ENCODE measurements at places on chromosomes 16 and 17.
A peak's percentile ranks its signal among the peaks of the same experiment; 100 is the strongest.

GRCh38 chr17:76046064-76046463 is 19.0 kb upstream of the EVPL start:
- DNase-seq: no peak

GRCh38 chr16:48330841-48331192 is 54.4 kb downstream of the SIAH1 start:
- no peak for DNase-seq

GRCh38 chr16:3283543-3284447 is 504 bp downstream of the ZNF263 start:
- DNase-seq: no peak

GRCh38 chr16:27579087-27579980 is 29.4 kb downstream of the KATNIP start:
- no peak for DNase-seq

GRCh38 chr16:30112197-30113030 is 923 bp downstream of the GDPD3 start:
- no peak for DNase-seq

DNA sequence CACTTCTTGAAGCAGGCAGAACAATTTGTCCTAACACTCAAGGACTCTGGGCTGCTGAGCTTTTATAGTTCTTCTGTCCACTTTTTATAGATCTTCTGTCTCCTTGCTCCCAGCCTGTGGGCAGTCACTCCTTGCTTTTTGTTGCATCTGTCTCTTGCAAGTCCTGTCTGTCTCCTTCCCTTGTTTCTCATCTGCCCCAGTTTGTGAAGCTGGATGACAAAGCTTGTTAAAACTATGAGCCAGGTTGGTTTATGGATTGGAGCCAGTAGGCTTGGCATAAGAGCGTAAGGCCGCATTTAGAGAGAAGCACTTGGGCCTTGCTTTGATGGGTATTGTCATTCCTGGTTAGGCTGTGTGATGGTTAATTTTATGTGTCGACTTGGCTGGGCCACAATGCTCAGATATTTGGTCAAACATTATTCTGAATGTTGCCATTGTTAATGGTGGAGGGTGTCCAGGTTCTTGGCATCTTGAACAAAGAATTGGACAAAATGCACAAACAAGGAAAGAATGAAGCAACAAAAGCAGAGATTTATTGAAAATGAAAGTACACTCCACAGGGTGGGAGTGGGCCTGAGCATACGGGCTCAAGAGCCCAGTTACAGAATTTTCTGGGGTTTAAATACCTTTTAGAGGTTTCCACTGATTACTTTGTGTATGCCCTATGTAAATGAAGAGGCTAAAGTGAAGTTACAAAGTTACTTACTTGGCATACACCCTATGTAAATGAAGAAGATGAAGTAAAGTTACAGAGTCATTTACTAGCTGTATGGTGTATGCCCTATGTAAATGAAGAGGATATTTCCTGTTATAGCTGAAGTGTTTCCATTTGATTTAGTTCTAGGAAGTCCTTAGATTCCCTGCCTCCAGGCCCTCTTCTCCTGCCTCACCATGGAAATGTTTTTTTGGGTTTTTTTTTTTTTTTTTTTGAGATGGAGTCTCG is 8.0 kb upstream of the CPPED1 start:
- no peak for DNase-seq

DNA sequence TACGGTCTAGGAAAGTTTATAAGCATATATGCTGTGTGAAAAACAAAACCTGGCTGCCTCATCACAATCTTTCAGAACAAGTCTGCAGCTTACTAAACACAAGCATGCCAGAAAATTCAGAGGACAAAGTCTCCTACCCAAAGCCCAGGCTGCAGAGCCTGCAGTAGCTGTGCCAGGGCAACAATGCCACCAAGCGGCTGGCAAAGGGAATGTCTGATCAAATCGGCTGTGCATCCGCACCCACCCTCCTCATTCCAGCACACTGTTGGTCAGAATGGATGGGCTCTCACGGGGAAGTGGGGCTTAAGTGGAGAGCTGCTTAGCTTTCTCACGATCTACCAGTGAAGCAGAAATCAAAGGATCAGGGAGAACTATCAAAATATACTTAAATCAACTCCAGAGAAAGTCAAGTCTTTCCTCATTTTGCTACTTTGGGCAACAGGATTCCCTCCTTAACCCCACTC is 73.5 kb downstream of the CYTH1 start:
- DNase-seq: peak; percentile 73

GRCh38 chr17:14749269-14749668 is 448.4 kb downstream of the HS3ST3B1 start:
- no peak for DNase-seq

DNA sequence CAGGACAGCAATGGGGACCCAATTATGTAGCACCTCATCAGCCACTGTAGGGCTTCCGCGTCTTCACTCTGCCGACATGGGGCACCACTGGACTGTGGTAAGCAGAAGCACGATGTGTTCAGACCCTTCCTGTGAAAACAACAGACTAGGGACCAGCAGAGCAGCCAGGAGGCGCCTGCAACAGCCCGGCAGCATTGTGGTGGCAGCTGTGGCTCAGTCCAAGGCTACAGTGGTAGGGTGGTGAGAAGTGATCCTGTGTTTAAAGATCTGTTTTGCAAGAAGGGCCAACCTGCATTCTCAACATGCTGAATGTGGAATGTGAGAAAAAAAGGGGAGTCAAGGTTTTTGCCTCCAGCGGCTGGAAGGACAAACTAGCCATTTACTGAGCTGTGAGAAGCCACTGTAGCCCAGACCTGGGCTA is 80.8 kb downstream of the GAS7 start:
- DNase-seq: no peak

GRCh38 chr16:27313422-27314160 is at the start of gene IL4R:
IL4R (plus strand) TSS chr16:27313974; CDS start chr16:27340204, 26,230 bp downstream.
- DNase-seq: peak; percentile 55

DNA sequence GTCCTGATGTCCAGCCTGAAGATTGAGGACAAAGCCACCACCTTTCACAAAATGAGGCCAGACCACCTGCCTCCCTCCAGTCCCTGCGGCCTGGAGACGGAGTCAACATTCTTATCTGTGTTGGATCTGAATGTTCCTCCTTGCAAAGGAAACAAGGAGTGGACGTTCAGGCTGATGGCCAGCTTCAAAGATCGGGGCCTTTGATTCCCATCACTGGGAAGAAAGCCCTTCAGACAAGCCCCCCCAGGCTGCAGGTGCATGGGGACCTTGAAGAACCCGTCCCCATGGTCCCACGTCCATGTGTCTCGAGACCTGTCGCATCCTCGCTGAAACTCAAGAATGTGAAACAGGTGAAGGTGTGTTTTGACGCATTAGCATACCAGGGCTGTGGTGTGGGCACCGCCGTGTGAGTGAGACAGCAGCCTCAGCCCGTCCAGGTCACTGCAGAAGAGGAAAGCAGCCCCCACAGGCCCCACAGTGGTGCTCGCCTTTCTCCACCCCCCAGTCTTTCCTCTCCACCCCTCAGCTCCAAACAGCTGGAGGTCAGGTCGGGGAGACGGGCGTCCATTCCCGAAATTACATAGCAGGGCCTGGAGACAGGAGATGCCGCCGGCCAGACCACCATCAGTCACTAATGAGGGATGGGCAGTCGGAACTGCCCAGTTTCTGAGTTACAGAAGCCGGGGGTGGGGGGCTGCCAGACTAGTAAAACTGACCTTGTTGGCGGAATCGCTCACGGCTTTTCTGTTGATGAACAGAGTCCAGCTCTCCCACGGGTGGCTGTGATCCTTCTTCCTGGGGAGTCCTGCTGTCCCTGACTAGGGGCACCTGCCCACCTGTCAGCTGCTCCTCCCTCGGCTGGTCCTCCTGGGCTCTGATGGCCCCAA is 877 bp upstream of the CSNK1D start:
- DNase-seq: no peak

- DNase-seq: no peak
Measured at GRCh38 chr17:20092261-20092867, 83.2 kb downstream of the SPECC1 start.

DNA sequence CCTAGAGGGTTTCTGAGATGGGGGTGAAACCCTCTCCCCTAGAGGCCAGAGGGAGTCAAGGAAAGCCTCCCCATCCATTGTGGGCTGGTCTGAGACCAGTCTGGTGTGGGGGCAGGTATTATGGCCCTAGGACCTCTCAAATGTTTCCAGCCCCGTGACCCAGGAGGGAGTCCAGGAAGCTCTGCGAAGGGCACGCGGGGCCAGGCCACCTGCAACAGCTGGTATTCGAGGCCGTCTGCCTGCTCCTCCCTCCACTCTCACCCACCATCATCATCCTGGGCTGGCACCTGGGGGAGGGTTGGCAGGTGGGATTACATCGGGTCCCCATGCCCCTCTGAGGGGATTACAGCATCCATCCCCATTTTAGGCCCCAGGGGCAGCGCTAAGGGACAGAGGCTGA is 38.1 kb upstream of the DLX4 start:
- no peak for DNase-seq

DNA sequence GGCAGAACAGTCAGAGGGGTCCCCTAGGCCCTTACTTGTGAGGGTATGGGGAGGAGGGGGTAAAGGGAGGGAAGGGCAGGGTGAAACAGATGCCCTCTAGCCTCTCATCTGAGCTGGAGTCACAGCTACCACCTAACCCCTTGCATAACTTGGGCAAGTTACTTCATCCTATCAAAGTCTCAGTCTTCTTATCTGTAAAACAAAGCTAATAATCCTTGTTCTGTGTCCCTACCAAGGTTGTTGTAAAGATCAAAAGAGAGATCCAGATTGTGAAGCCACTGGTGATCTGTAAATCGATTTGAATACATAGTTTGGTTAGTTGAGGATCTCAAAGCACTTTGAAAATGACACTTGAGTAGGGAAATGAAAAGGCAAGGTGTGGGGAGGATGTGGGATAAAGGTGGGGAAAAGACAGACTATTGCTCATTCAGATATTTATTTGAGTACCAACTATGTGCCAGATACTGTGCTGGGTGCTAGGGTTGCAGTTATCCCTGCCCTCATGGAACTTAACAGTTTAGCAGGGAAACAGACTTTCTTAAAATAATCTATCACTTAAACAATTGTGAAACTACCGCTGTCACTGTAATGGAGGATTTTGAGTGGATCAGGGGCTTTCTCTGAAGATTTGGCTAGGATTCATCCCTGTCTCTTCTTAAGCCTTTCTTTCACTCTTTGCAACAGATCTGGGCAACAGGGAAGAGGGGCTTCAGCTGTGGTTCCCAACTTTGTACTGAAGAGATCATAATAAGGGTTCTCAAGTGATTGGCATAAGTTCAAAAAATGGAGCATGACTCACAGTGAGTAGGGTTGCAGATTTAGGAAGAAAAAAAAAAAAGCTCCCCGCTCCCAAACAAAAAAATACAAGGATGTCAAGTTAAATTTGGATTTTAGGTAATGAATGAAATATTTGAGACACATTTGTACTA is 3.0 kb downstream of the HEATR9 start:
- DNase-seq: no peak

DNA sequence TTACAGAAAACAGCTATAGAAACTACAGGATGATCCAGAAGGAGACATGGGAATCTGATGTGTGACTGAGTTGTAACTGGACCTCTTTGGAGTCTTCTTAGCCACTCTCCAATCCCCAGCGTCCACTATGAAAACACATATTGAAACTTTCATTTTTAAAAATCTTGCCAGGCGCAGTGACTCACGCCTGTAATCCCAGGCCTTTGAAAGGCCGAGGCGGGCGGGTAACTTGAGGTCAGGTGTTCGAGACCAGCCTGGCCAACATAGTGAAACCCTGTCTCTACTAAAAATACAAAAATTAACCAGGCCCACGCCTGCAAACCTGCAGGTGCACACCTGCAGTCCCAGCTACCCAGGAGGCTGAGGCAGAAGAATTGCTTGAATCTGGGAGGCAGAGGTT is 53.3 kb downstream of the HIC1 start:
- no peak for DNase-seq

- peak; percentile 57 for DNase-seq
Measured at GRCh38 chr17:4998027-4998731, 429 bp downstream of the KIF1C start.

DNA sequence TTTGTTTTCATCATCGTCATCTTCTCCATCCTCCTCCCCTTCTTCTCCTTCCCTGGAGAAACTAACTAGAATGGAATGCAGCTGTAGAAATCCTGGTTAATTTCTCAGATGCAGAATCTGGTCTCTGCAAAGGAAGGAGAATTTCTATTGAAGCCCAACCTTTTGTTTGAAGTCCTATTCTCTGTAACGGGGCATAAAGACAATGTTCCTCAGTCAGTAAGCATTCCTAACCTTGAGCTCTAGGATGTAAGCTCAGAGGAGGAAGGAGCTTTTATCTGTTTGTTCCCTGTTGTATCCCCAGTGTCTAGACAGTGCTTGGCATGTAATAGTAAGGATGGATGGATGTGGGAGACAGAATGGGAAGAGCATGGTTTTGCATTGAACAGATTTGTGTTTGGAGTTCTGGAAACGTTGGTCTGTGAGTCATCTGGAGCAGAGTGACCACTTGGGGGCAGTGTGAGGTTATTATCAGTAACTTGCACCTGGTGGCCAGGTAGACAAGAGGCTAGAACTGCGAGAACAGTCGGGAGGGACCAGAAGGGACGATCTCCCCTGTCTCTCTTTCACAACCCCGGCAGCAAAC is 363.7 kb downstream of the SNX29 start:
- DNase-seq: peak; percentile 45

GRCh38 chr16:18853694-18854093 is 52.3 kb upstream of the ARL6IP1 start:
- no peak for DNase-seq

GRCh38 chr16:22274916-22275315 is 22.3 kb upstream of the POLR3E start:
- DNase-seq: no peak

- DNase-seq: peak; percentile 16
Measured at GRCh38 chr17:67139784-67140665, 95.7 kb downstream of the CACNG1 start.

- DNase-seq: no peak
Measured at GRCh38 chr16:51155820-51156806, 5.0 kb upstream of the SALL1 start.

GRCh38 chr17:21250854-21251253 is 2.4 kb downstream of the NATD1 start:
- DNase-seq: no peak

DNA sequence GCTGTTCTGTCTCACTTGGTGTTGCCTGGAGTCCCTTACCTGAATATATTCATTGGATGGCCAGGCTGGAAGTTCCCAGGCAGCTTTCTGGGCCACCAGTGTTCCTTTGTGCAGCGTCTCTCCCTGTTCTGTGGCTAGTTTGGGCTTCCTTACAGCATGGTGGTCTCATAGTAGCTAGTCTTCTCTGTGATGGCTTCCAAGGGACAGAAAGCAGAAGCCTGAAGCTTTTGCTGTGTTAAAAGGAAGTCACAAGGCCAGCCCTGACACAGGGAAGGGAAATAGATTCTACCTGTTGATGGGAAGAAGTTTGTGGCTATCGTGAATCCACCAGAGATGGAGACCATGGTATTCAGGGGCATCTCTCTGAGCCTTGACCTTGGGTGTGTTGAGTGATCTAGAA is 34.6 kb downstream of the PLCG2 start:
- DNase-seq: no peak

GRCh38 chr17:49351572-49352140 is 10.4 kb downstream of the ZNF652 start:
- no peak for DNase-seq

DNA sequence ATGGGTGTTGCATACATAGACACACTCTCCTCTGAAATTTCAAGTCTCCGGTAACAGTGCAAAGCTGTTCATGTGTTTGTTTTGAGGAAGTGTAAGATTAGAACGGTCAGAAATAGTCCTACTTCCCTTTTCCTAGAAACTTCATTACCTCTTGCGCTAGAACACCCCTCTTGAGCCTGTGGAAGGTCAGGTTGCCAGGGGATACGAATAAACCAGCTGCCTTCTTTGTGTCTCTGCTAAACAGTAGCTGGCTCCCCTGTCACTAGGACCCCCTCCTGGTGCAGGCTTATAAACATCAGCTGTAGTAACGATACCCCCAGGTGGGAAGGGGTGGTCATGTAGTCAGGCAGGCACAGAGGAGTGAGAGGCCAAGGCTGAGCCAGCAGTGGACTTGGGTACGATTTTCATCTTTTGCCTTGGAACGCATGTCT is 113.4 kb upstream of the RCVRN start:
- no peak for DNase-seq

All from H54 (cell line).